ENCODE measurements at places on chromosomes 4 and X. TPM values are rescaled to one million over a fixed set of nuclear protein-coding genes. Genes with fewer than 3 reads are reported as not detected.

The HTRA3 gene
- total RNA-seq, result 0.11 TPM

The LRAT gene
- total RNA-seq, result not detected

The CT55 gene
- not detected for total RNA-seq

The ETDB gene
- not detected for total RNA-seq

The ASB12 gene
- total RNA-seq, result not detected

The RAB40AL gene
- not detected for total RNA-seq

The SHROOM3 gene
- total RNA-seq, result not detected

The ZNF674 gene
- 2.0 TPM for total RNA-seq

The SPANXB1 gene
- not detected for total RNA-seq

The IL21 gene
- 0.52 TPM for total RNA-seq

The PLP1 gene
- total RNA-seq, result not detected

The TRIM2 gene
- 0.63 TPM for total RNA-seq

The ZNF157 gene
- total RNA-seq, result 0.52 TPM

GRCh38 chrX:153902385-153902784, 2.1 kb upstream of the AVPR2 start:
- peaks cover 42% of the 10 kb centered on the region for H3K4me1 ChIP-seq
- no peaks in the 10 kb centered on the region for H3K27me3 ChIP-seq
- DNase-seq, result no peak
- no peak overlapping the region for H3K27ac ChIP-seq

DNA sequence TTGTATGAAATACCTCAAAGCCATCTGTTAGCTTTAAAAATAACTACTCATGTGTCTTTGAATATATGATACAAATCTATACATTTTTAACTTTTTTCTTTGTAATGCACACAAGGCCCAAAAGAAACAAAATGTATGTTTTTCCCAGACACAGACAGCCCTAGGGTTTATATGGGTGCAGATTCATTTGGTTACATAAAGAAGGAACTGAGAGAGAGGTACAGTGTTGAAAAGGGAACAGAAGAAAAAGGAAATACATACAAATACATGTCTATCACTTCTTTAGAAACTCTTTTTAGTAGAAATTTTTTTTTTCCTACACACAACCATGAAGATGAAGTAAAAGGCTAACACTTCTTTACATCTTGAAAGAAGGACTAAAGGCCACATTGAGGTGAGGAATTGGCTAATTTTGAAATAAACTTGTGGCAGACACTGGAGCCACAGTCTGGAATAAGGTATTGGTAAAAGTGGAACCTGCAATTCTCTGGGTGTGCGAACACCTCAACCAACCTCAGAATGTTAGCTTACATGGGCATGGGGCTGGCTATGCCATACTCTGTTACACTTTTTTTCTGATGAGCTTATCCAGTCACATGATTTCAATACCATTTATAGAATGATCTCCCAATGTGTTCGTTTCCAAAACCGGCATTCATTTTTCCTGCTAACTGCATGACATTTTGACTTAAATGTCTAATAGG, 67.9 kb downstream of the FAM47C start:
- no peaks in the 10 kb centered on the region for H3K27me3 ChIP-seq
- H3K27ac ChIP-seq, result no peak overlapping the region
- no peaks in the 10 kb centered on the region for H3K36me3 ChIP-seq
- no peak for DNase-seq

DNA sequence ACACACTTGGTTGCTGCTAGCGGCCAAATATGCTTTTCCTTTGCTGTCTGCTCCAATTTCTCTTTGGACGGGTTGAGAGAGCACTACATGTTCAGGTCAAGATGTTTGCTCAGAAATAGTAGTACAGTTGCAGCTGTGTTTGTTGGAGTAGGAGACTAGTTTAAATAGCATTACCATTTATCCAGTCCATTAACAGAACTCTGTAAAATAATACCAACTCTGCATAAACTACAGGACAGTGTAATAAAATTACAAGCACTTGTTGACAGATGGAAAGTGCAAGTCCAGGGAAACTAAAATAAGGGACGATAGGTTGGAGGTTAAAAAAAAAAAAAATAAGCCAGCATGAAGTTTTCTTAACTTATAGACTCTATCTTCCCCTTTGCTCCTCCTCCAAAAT, 20.2 kb downstream of the SLIT2 start:
- H3K27me3 ChIP-seq, result no peaks in the 10 kb centered on the region
- H3K4me1 ChIP-seq, result no peaks in the 10 kb centered on the region
- DNase-seq, result no peak

- no peak for DNase-seq
- no peaks in the 10 kb centered on the region for H3K36me3 ChIP-seq
- H3K4me3 ChIP-seq, result no peak overlapping the region
- H3K27me3 ChIP-seq, result peaks cover 2% of the 10 kb centered on the region
- H3K27ac ChIP-seq, result no peak overlapping the region
Measured at GRCh38 chr4:78749972-78750727, 26.0 kb upstream of the BMP2K start.

DNA sequence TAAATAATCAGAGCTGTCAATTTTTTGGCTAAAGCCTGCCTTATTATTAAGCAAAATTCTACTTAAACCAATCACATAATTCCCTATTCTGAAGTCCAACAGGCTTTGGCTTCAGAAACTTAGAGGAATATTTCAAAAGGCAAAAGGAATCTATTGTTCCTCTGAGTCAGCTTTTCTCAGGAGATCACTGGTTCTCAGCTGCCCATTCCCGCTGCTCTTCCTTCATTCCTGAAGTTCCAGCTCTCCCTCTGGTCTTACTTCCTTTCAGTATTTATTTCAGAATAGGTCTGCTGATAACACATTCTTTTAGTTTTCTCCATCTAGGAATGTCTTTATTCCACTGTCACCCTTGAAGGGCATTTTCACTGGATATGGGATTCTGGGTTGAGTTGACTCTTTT, 133.7 kb downstream of the SOWAHB start:
- no peak overlapping the region for H3K27ac ChIP-seq
- no peaks in the 10 kb centered on the region for H3K36me3 ChIP-seq
- no peak overlapping the region for H3K4me3 ChIP-seq
- peaks cover 12% of the 10 kb centered on the region for H3K27me3 ChIP-seq

DNA sequence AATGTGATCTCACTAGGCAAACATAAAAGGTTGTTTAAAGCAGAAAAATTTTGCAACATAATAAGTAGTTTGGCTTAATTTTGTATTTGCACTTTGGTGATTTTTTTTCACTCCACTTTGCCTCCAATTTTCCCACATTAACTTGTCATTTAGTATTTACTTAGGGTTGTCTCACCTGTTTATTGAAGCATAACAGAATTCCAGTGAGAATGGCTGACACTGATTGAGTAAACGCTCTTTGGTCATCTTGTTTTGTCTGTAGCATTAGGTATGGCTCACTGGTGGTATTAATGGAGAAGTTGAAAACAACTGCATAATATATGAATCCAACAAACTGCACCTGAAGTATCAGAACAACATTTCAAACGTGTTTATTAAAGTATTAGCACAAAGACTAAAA, 799.5 kb upstream of the ADGRL3 start:
- H3K4me1 ChIP-seq, result no peaks in the 10 kb centered on the region
- no peaks in the 10 kb centered on the region for H3K27me3 ChIP-seq
- no peaks in the 10 kb centered on the region for H3K36me3 ChIP-seq

GRCh38 chr4:16820329-16820728, 78.1 kb downstream of the LDB2 start:
- no peak overlapping the region for H3K27ac ChIP-seq
- DNase-seq, result no peak

DNA sequence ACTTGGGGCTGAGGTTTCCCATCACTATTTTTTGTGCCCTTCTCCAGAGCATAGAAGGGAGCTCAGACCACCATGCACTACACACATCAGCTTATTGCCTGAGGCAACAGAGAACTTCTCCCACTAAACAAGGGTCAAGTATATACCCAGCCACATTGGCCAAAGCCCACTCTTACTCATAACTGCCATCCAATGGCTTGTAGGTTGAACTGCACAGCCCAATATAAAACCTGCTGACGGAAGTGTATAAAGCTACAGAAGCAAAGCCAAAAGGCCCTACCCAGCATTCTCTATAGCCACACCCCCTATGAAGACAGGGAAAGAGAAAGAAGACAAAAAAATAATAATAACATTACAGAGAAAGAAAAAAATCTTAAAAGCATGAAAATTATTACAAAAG, 139.7 kb downstream of the LRBA start:
- no peaks in the 10 kb centered on the region for H3K27me3 ChIP-seq
- DNase-seq, result no peak
- no peak overlapping the region for H3K4me3 ChIP-seq
- no peak overlapping the region for H3K27ac ChIP-seq

- H3K27ac ChIP-seq, result no peak overlapping the region
- H3K27me3 ChIP-seq, result no peaks in the 10 kb centered on the region
- no peak overlapping the region for H3K4me3 ChIP-seq
Measured at GRCh38 chr4:179666226-179666625, 2224.0 kb upstream of the AGA start.

DNA sequence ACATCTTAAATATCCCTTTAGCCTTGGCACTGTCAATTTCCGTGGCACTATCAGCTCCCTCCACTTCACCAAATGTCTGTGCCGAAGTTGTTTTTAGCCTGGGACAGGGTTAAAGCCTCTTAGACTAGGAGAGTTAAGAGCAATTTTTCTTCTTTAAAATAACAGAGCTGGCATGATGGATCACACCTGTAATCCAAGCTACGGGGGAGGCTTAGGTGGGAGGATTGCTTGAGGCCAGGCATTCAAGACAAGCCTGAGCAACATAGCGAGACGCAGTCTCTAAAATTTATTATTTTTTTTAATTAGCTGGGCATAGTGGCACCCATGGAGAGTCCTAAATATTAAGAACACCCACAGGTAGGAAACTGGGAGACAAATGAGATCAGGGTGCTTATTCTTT, 209.8 kb upstream of the MAGEB18 start:
- no peak for DNase-seq
- H3K27ac ChIP-seq, result no peak overlapping the region

DNA sequence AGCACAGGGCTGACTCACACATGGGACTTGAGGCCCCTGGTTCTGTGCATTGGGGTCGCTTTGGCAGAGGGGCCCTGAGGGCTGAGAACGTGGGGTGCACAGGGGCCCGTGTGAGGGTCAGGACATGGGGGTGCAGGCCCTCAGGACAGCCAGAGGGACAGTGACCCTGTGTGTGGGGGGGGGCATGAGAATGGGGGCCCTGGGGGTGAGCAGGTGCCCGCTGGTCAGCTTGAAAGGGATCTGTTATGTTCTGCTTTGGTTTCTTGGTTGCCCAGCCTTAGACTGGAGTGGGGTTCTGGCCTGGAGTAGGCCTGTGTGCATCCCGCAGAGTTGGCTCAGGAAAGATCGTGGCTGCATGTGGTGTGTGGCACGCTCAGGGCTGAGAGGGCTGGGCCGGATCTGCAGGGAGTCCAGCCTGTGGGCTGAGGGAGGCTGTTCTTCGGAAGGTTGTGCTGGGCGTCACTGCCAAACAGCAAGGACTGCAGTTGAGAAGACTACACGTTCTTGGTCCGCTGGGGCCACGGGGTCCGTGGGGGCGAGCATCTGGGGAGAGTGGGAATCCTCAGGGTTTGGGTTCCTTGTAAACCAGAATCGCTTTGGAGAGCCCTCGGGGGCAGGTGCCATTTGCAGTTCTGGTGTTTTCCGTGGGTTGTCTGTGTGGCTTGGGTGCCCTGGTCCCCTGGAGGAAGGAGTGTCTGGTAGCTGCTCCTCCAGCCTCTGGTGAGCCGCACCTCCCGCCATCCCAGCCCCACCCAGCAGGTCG, 15.2 kb upstream of the UVSSA start:
- no peak overlapping the region for H3K4me3 ChIP-seq
- H3K27ac ChIP-seq, result peak overlapping the region; percentile 45
- peaks cover 33% of the 10 kb centered on the region for H3K36me3 ChIP-seq
- no peak for DNase-seq
- H3K27me3 ChIP-seq, result no peaks in the 10 kb centered on the region

- DNase-seq, result no peak
- no peaks in the 10 kb centered on the region for H3K4me1 ChIP-seq
- H3K36me3 ChIP-seq, result no peaks in the 10 kb centered on the region
- no peaks in the 10 kb centered on the region for H3K27me3 ChIP-seq
- no peak overlapping the region for H3K4me3 ChIP-seq
- no peak overlapping the region for H3K27ac ChIP-seq
Measured at GRCh38 chrX:112814496-112814895, 26.1 kb downstream of the AMOT start.

- no peak for DNase-seq
- no peaks in the 10 kb centered on the region for H3K36me3 ChIP-seq
- no peak overlapping the region for H3K4me3 ChIP-seq
- H3K4me1 ChIP-seq, result no peaks in the 10 kb centered on the region
- H3K27ac ChIP-seq, result no peak overlapping the region
Measured at GRCh38 chr4:180156684-180157083, 2086.5 kb upstream of the TENM3 start.

DNA sequence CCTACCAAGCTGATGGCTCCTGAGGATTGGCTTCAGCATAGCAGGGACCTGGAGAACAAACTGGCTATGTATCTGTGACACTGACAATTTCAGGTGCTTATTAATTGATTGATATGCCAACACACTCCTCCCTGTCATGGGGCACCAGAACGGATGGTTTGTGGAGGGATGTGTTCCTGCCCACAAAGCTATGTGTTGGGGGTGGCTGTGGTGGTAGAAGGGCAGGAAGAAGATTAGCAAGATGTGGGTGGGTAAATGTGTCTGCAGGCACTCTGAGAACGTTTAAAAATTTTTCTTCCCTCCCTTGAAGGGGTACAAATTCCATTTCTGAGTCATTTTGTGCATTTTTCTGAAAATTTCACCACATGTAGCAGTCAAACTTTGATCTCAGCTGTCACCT, 55.0 kb upstream of the SCML1 start:
- no peaks in the 10 kb centered on the region for H3K27me3 ChIP-seq
- peaks cover 29% of the 10 kb centered on the region for H3K4me1 ChIP-seq
- peak; percentile 60 for DNase-seq
- H3K4me3 ChIP-seq, result peak overlapping the region; percentile 12
- peak overlapping the region; percentile 72 for H3K27ac ChIP-seq

DNA sequence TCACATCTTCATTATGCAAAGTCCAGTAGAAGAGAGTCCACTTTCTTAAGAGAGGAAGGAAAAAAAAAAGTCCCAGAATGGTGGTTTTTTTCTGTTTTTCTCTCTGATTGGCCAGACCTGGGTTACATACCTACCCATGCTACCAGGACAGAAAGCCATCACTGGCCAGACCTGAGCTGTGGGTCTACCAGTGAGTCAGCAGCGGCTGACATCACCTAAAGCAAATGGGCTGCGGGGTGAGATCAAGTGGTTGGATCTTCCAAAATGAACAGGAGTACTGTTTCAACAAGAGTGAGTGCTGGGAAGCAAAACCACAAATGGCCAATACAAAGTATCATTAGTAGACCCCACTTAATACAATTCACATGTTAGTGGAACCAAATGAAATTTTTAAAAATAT, 1.6 kb upstream of the NDST3 start:
- no peaks in the 10 kb centered on the region for H3K36me3 ChIP-seq
- H3K27ac ChIP-seq, result no peak overlapping the region
- H3K27me3 ChIP-seq, result peaks cover 26% of the 10 kb centered on the region
- H3K4me3 ChIP-seq, result no peak overlapping the region
- DNase-seq, result no peak

GRCh38 chr4:146442801-146443200, 78.9 kb downstream of the SLC10A7 start:
- DNase-seq, result no peak
- peaks cover 6% of the 10 kb centered on the region for H3K4me1 ChIP-seq
- no peak overlapping the region for H3K27ac ChIP-seq
- H3K4me3 ChIP-seq, result no peak overlapping the region
- H3K36me3 ChIP-seq, result peaks cover 13% of the 10 kb centered on the region

- H3K4me3 ChIP-seq, result no peak overlapping the region
- DNase-seq, result no peak
- H3K4me1 ChIP-seq, result no peaks in the 10 kb centered on the region
Measured at GRCh38 chrX:149114001-149114400, 391.1 kb downstream of the IDS start.
